ENCODE measurements at places on chromosomes 1 and 21.

GRCh38 chr1:183991348-183991747 lies 46.2 kb downstream of the COLGALT2 start:
- no peak for DNase-seq

GRCh38 chr1:2643414-2644077 lies 10.7 kb upstream of the MMEL1 start:
- no peak for DNase-seq

GRCh38 chr1:54517496-54517895 lies 30.5 kb upstream of the ACOT11 start:
- DNase-seq = no peak

DNA sequence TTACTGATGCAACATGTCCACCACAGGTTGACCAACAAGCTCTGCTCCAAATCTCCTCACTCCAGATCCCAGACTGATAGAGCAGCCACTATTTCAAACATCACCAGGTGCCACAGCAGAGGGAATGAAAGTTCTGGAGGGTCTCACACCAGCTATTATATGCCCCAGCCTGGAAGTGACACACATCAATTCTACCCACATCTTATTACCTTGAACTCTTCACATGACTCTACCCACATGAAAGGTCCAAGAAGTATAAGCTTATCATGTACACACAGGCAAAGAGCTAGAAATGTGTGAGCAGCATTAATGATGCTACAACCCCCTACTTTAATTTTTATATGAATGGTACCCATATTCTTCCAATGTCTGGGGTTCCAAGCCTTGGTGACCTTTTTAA lies 64.2 kb downstream of the SH3GLB1 start:
- DNase-seq = no peak

- DNase-seq = no peak
These were observed 98.8 kb downstream of the SDCCAG8 start for GRCh38 chr1:243354511-243355153.

DNA sequence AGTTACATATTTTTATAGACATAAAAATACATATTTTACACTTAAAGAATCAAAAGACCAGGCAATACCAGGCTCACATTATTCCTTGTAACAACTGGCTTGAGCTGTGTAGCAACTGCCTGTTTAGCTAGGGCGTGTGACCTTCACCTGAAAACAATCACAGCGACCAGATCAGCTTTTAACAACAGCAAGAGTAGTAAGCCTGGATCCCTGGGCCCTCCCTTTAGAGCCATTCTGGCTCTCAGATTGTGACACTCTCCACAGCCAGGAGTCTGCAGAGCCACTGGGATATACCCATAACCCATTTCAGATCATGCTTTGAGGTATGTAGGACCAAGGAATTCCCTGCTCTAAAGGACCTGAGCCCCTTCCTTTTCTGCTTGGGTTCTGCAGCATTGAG lies 29.4 kb upstream of the GNG4 start:
- no peak for DNase-seq

GRCh38 chr1:218658269-218658668 lies 313.1 kb downstream of the TGFB2 start:
- DNase-seq = no peak

DNA sequence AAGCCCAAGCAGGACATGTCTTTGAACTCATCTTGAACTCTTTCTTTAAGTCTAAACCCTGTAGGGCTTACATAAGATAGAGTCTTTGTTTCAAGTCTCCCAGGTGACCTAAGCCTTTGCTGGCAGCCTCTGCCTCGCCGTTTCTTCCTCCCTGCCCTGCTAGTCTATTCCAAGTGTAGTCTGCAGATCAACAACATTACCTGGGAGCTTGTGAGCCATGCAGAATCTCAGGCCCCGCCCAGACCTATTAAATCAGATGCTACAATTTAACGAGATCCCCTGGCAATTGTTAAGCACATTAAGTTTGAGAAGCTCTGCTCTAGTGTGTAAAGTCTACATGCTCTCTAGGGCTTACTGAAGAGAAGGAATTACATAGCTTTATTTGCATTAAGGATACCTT lies 271.6 kb downstream of the PBX1 start:
- DNase-seq = no peak

DNA sequence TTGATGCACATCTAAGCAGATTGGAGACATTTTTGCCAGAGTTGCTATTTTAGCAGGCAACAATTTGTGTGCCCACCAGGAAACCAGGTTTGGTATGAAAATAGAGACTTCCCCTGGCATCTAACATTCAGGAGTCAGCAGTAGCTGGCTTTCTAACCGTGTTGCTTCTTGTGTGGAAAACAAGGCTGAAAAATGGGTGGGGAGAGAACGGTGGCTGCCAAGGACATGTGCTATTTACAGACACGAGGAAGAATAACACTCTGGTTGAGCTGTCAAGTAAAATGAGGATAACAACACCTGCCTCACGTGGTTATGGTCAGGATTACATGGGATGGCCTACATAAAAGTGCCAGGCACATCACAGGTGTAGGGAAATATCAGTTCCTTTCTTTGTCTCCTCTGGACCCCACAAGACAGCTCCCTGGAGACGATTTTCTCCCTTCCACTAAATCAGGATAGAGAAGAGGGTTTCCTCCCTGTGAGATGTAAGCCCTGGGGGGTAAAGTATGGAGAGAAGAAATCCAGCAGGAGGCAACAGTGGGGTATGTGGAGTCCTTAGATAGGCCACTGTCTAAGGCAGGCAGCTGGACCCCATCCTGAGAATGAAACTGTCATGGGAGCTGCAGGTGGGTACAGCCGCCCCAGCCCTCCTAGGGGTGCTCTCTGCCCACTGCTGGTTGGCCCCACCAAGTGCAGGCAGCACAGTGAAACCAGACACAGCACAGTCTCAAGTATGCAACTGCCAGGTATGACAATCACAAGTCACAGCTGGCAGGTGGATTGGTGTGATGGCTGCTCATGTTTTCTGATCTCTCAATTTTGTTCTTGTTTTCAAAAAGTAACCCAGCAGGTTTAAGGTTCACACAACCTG lies 80.3 kb downstream of the TENT5C start:
- DNase-seq = no peak

- DNase-seq = no peak
These were observed 590.4 kb downstream of the PLPP3 start for GRCh38 chr1:55988963-55989452.

DNA sequence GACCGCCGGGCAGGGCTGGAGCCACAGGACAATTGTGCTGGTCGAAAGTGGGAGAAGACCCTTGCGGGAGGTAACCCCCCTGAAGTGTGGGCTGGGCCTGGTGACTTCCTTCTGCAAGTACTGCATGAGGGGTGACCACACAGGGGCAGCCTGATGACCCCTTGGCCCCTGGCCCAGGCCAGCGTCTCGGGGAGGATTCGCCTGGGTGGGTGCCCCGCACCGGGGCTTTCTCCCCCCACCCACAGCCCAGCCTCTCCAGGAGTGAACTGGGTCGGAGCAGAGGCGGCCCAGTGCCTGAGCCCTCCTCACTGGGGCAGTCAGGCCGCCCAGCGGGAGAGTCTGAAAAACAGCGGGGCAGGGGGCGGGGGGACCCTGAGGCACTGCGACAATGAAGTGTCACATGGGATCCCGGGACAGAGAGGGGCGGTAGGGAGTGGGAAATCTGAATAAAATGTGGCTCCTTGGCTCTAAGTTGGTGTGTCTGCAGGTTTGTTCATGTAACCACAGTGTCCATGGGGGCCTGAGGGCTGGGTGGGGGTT lies 1.6 kb upstream of the DNMT3L start:
- no peak for DNase-seq

- DNase-seq = no peak
These were observed 31.4 kb downstream of the TMEM53 start for GRCh38 chr1:44642925-44643324.

DNA sequence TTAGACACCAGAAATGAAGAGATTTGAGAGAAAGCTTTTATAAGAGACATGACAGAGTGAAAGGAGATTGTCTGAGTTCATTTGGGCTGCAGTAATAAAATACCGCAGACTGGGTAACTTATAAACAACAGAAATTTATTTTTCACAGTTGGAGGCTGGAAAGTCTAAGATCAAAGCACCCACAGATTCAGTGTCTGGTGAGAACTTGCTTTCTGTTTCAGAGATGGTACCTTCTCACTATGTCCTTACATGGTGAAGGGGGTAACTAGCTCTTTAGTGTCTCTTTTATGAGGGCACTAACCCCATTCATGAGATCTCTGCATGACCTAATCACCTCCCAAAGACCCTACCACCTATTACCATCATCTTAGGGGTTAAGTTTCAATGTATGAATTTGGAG lies 30.9 kb upstream of the FCRL4 start:
- DNase-seq = no peak

GRCh38 chr1:182143154-182143657 lies 81.7 kb upstream of the ZNF648 start:
- DNase-seq = peak; percentile 84

DNA sequence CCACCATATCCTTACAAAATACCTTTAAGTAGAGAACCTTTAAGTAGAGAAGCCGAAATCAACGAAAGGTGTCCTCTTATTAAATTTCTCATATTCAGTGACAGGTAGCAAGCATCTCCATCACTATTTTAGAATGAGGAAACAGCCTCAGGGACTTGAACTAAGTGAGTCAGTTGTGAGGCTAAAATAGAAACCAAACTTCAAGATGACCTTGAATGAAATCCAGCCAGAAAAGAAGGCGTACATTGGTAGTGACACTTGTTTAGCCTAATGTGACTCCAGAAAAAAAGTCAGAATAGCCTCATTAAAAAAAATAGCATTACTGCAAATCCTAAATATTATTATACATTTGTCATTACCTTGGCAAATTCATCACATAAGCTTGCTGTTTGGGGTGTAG lies 20.1 kb downstream of the RGS8 start:
- no peak for DNase-seq

DNA sequence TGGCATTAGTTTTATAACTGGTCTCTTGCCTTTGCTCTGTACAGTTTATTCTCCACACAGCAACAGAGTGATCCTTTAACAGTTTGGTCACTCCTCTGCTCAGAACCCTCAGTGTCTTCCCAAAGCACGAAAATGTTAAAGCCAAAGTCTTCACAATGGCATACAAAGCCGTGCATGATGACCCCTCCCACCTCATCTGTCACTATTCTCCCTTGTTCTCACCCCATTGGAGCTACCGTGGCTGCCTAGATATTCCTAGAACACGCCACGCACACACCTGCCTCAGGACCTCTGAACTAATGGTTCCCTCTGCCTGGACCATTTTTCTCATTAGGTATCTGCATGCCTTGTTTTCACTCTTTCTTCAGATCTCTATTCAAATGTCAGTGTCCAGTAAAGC lies 8.6 kb upstream of the SEMA4A start:
- DNase-seq = no peak

DNA sequence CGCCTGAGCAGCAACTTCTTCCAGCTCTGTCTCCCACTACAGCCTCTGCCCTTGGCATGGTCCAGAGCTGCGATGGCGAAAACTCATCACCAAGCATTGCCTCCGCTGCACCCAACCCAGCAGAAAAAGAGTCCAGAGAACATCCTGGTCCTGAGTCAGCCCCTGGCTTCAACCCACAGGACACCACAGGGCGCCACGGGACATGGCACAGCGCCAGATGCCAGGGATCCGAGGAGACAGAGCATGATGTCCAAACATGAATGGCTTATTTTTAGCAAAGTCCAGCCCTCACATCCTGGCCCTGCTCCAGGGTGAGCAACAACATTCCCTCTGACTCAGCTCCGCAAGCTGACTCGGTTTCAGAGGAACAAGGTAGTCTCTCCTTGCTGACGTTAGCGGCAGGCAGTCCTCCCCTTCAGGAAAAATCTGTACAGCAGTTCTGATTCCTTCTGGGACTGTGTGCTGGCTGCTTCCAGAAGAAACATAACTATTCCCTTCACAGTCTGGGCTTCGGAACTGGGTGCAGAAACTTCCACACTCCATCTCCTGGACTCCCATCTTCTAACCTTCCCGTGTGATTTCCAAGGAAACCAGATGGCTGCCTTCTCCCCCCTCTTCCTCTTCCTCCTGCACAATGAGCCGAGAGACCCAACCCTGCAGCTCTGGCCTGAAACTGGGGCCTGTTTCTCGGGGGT lies 131.3 kb downstream of the TOMM20 start:
- DNase-seq = no peak
